ENCODE measurements at places on chromosomes 7 and 10. TPM values are rescaled to one million over a fixed set of nuclear protein-coding genes. Genes with fewer than 3 reads are reported as not detected.

The TMEM254 gene
- total RNA-seq: 8.6 TPM

The CRYGN gene
- total RNA-seq: 2.9 TPM

The PPP1R17 gene
- total RNA-seq: not detected

The HOXA7 gene
- total RNA-seq: 0.26 TPM

The EIF4H gene
- 246 TPM for total RNA-seq

The MLXIPL gene
- not detected for total RNA-seq

The GHRHR gene
- total RNA-seq: not detected

The CRPPA gene
- 8.6 TPM for total RNA-seq

The IL15RA gene
- total RNA-seq: 42.5 TPM

The PITX3 gene
- not detected for total RNA-seq

The NPC1L1 gene
- total RNA-seq: not detected

The LBX1 gene
- total RNA-seq: not detected

The GALNT17 gene
- 13.3 TPM for total RNA-seq

The PKD2L1 gene
- not detected for total RNA-seq

The TRIM4 gene
- 45.4 TPM for total RNA-seq

The IFIT5 gene
- total RNA-seq: 25.3 TPM

The HTR5A gene
- not detected for total RNA-seq

The TDRD1 gene
- 1.5 TPM for total RNA-seq

The GRB10 gene
- 72.6 TPM for total RNA-seq

The KLLN gene
- total RNA-seq: 1.3 TPM

The CPXM2 gene
- 16.4 TPM for total RNA-seq

The ACBD7 gene
- not detected for total RNA-seq

The COL26A1 gene
- total RNA-seq: not detected

The FOXP2 gene
- total RNA-seq: 17.8 TPM

The HOXA4 gene
- 7.7 TPM for total RNA-seq

The C7orf33 gene
- not detected for total RNA-seq

Measured in uterus (tissue), 4 donors.